Stimulated activated CD8-positive, alpha-beta memory T cell treated with anti-CD3 and anti-CD28 coated beads, Interleukin-4, amount 100 ng/mL, for 1 hour (primary cell): ENCODE measurements at places on chromosomes 3 and 15.

DNA sequence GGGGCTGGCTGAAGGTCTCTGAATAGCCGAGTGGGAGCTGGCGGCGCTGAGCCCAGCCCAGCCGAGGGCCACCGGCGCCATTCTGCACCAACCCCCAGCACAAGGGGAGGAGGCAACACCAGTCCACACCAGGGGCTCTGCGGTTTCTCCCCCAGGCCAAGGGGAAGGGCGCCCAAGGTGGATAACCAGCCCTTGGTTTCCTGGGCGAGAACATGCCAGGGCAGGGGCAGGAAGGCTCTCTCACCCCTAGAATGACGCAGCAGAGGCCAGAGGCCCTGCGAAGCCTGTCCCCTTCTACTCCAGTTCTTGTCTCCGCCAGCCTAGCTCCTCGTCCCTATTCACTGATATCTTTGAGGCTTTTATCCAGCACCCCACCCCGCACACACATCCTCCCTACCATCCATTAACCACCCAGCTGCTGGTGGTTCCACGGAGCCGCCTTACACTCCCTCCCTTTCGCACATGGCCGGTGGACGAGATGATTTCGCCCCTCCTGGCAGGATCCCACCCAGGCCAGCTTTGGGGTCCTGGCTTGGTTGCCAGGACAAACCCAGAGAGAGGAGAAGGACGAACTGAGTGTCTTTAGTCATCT is 1.3 kb downstream of the RBPMS2 start:
- DNase-seq = no peak

DNA sequence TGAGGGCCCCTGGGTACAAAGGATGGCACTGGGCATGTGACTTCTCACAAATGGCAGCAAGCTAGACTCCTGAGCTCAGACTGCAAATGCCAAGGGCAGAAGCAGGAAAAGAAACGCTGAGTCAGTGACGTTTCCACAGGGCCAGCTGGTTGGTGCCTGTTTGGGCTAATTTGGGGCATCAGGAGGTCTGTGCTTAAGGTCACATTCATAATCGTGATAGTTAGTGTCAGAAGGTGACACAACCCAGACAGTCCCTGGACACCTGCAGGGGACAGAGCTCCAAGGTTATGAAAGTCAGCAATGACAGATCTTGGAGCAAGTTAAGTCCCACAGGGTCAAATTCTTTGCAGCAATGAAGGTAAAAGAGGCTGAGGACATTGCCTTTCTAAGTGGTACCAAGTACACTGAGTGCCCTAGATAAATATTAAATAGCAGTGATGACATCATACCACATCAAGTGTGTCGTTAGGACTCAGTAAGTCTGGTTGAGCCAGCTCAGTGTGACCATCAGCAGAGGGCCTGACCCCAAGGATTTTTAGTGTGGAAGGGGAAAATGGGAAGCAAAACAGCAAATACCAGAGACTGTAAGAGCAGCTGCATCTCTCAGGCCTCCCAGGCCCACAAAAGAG is 556.9 kb upstream of the CFAP20DC start:
- no peak for DNase-seq

- no peak for DNase-seq
These were observed 28.3 kb downstream of the MITF start for GRCh38 chr3:69767571-69767970.

DNA sequence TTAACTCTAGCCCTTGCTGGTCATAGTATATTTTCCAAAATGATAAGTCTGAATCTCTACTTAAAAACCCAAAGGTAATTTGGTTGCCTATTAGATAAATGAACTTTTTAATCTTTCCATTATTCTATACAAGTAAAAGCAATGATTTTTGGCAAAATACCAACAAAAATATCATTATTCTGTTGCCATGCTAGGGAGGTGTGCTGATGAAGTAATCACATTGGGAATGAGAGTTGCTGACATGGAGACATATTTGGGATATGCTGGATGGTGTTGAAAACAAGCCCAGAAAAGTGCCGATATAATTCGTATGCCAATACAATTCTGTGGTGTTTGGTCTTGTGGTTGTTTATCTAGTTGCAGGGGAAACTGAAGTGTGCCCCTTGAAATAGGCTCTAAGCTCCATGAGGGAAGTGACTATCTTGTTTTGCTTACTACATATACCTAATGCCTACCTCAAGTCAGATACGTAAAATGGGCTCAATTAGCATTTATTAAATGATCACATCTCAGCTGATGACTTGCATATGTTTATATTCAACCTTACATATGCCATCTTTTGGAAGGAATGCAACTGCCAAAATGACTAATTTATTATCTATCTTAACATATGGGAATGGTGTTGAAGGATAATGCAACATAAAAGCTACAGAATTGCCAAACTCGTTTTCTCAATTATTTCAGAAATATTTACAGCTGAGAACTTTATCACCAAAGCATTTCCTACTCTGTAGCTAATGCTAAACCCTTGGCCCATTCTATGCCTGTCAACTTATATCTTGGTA is 5.8 kb downstream of the TOPBP1 start:
- no peak for DNase-seq

- no peak for DNase-seq
These were observed 42.5 kb downstream of the GLB1 start for GRCh38 chr3:33054100-33055092.

DNA sequence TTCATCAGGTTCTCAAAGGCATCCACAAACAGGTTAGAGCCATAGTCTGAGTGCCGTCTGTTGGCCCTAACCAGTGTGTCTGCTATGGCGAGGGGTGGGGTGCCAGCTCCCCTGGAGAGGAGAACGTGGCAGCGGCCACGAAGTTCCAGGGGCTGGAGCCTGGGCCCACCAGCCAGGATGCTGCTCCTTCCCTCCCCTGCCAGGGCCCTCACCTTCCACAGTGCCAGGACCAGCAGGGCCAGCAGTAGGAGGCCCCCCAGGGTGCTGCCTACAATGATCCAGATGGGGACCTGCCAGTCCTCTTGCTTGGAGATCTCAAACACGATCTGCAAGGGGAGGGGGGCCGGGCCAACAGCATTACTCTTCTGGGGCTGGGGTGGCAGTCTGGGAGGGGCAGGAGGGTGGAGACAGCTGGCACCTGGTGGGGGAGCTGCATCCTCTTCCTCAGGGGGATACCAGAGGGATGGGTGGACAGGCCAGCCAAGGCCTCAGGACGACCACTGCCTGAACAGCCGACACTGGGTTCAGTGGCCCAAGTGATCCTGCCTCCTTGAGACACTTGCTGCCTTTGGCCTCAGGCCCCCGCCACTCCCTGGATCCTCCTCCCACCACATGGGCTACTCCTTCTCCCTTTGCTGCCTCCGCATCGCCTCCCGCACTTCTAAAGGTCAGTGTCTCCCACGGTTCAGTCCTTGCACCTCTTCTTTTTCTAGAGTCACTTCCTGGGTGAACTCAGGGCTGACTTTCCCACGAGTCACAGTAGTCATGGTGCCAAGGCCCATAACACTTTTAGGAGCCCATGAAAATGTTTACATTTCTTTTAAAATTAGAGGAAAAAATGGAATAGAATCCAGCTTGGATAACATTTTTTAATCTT is 26.3 kb downstream of the FEM1B start:
- DNase-seq = no peak

DNA sequence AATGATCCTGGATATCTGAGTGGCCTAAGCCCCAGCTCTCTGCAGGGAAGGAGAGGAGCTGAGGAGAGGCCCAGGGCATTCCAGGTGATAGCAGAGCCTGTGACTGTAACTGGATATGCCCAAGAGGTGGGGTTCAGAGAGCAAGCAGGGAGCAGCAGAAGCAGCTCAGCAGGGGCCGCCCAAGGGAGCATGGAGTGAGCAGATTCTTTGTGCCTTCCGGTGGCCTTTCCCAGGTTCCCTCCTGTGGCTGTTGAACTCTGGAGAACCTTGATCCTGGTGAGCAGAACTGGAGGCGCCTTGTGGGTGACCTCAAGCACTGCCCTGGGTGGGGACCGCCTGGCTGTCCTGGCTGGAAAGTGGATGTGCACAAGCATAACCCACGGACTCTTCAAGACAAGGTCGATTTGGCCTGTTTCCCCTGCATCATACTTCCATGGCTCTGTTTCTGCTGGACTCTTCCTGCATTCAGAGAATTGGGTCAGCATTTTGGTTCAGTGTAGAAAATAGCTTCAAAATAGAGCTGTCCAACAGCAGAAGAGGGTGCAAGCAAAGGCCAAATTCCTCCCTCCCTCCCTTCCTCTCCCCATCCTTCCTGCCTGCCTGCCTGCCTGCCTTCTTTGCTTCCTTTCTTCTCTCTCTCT is 76.1 kb downstream of the ARNT2 start:
- DNase-seq = no peak

DNA sequence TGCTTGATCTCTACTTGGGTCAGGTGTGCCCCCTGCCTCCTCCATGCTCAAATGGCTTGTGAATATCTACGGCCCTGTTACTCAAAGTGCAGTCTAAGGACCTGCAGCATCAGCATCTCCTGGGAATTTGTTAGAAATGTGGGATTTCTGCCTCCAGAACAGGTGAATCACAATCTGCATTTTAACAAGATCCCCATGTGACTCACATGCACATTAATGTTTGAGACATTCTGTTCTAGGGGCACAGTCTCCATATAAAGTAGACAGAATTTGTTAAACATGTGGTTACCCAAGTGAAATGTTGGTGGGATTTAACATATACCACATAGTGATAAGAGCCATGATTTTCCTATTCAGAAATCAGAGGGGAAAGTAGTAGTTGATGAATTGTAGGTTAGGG is 256.2 kb downstream of the NR1D2 start:
- no peak for DNase-seq

DNA sequence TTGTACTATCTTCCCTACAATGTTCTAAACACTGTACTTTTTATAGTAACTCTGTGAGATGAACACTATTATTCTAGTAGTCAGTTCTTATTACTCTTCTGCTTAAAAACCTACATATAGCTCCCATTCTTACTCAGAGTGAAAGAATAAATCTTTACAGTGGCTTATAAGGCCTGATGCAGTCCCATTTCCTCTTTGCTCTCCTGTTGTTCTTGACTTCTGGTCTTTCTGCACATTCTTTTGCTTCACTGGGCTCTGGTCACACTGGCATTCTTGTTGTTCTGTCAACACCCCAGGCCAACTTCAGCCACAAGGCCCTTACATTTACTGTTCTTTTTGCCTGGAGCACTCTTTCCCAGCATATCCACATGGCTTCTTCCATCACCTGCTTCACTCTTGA is 58.2 kb upstream of the TP63 start:
- DNase-seq = no peak
